ENCODE measurements at places on chromosomes 12 and 14. TPM values are rescaled to one million over a fixed set of nuclear protein-coding genes. Genes with fewer than 3 reads are reported as not detected.

Gene KCNC2
- not detected for total RNA-seq

DNA sequence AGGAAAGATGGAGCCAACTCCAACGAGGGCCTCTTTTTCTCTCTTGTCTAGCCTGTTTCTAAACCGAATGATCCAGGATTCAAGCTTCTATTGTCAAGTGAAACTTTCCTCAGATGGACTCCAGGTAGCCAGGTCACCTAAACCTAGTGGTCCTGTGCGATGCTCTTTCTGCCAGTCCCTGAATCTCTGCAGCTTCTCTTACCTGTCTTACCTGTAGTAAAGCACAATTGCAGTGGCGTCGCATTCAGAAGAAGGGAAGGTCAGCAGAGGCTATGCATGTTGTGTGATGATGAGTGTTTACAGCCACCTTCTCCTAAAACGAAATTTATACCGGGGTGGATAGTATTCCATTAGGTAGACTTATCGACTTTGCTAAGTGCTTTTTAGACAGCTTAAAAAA, 47.4 kb upstream of the TRAF3 start:
- DNase-seq, result no peak

DNA sequence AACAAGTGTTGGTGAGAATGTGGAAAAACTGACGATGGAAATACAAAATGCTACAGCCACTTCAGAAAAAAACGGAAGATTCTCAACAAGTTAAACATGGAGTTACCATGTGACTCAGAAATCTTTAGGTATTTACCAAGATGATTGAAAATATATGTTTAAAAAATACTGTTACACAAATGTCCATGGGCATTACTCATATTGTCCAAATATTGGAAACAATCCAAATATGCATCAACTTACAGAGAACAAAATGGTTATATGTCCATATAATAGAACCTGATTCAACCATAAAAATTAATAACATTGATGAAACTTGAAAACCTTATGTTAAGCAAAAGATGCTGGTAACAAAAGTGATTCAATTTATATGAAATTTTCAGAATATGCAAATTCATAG, 1057.7 kb upstream of the TMEM132C start:
- DNase-seq, result no peak

GRCh38 chr12:62846491-62846890, 88.5 kb downstream of the PPM1H start:
- no peak for DNase-seq

DNA sequence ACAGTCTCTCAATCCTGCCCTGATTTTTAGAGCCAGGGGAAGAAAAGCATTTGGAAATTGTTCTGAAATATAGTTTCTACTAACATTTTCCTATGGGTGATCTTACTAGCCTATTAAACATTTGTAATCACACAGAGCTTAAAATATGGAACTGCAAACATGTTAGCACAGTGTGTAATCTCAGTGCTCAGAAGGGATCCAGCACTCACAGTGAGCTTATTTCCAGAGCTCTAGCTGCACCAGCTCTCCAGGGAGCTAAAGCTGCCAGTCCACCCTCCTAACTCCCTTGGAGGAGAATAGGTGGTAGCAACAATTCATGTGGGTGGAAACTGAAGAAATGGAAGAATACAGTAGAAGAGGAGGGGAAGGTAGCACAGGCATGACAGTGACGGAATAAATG, 64.9 kb upstream of the SYT1 start:
- DNase-seq, result no peak
